ENCODE measurements at places on chromosomes 6 and 20.

- DNase-seq = no peak
Observed at GRCh38 chr6:66772800-66773199, 1065.8 kb upstream of the EYS start.

GRCh38 chr20:19074828-19075516 is 137.5 kb upstream of the SLC24A3 start:
- DNase-seq = no peak

DNA sequence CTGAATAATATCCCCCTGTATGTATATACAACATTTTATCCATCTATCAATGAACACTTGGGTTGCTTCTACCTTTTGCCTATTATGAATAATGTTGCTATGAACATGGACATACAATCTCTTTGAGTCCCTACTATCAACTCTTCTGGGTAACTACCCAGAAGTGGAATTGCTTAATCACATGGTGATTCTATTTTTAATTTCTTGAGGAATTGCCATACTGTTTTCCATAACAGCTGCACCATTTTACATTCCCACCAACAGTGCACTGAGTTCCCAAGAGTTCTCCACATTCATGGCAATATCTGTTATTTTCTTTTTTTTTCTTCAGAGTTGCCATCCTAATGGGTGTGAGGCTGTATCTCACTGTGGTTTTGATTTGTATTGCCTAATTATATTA is 88.3 kb downstream of the ZHX3 start:
- no peak for DNase-seq

DNA sequence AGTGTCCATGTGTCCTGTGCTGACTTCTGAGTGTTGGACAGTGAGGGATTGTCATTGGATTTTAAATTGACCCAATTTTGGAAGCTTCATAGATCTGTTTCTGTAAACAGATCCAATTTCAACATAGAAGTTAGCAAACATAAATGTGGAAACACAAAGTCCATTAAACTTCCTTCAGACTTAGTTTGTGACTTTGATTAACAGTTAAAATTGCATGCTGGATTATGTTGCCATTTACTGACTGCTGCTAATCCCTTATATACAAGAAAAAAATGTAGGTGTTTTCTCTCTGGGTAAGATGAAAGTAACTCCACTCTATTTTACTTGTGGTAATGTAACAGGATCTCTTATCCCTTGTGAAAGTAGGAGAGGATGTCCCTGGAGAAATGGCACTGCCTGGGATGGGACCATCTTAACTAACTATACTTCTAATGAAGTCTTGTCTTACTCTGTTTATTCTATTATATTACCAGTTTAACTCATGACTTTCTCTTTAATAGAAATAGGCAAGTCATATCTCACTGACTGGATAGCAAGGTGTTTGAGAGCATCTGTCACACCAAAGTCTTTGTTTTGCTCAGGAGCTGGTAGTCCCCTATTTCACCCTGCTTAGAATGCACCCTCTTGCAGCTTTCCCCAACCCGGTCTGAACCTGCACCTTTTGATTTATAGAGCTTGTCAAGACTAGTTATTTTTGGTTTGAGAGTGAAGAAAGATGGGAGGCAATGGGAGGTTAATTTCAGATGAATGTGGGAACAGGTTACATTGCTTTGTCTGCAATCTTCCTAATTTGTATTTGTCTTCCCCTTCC is 7.2 kb downstream of the TPX2 start:
- DNase-seq = no peak

DNA sequence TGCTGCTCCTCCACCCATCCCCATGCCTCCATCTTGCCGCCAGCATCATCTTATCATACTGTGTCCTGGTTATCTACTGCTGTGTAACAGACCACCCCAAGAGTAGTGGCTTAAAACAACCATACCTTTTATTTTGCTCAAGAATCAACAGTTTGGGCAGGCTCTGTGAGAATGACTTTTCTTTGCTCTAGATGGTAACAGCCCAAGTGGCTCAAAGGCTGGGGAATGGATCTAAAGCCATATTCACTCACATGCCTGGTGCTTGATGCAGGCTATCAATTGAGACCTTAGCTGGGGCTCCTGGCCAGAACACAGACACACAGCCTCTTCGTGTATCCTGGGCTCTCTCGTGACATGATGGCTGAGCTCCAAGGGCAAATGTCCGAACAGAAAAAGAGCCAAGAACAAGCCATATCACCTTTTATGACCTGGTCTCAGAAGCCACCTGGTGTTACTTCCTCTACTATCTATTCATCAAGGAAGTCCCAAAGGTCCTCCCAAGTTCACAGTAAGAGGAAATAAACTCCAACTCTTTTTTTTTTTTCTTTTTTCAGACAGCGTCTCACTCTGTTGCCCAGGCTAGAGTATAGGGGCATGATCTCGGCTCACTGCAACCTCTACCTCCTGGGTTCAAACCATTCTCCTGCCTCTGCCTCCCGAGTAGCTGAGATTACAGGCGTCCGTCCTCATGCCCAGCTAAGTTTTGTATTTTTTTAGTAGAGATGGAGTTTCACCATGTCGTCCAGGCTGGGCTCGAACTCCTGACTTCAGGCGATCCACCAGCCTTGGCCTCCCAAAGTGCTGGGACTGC is 159.3 kb upstream of the JARID2 start:
- DNase-seq = no peak

GRCh38 chr20:62267543-62267942 is 29.2 kb downstream of the OSBPL2 start:
- DNase-seq = no peak

DNA sequence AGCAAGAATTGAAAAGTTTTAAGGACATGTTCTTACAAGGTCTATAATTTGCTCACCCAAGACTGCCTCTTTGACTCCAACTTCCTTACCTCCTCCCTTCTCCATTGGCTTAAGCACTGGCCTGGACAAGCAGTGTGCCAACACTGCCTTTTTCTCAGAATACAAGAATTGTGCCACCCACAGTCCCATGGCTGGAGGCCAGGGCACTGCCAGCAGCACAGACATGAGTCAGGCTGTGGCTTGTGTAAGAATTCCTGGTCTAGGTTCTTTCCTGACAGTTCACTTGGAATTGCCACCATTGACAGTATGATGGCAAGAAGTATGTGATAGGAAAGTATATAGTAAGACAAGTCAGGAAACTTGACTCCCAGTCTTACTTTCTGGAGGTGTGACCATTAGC is 202.7 kb upstream of the MARCKS start:
- no peak for DNase-seq

GRCh38 chr6:107116328-107116892 is 1.1 kb upstream of the BEND3 start:
- no peak for DNase-seq

GRCh38 chr20:48716086-48716485 is 111.7 kb downstream of the PREX1 start:
- no peak for DNase-seq

- no peak for DNase-seq
Observed at GRCh38 chr6:79687759-79688158, 56.6 kb downstream of the SH3BGRL2 start.

- no peak for DNase-seq
Observed at GRCh38 chr6:38808039-38808438, 92.9 kb downstream of the DNAH8 start.

- DNase-seq = no peak
Observed at GRCh38 chr6:159117046-159117445, 52.2 kb upstream of the FNDC1 start.

GRCh38 chr6:101544286-101544685 is 150.8 kb downstream of the GRIK2 start:
- no peak for DNase-seq

DNA sequence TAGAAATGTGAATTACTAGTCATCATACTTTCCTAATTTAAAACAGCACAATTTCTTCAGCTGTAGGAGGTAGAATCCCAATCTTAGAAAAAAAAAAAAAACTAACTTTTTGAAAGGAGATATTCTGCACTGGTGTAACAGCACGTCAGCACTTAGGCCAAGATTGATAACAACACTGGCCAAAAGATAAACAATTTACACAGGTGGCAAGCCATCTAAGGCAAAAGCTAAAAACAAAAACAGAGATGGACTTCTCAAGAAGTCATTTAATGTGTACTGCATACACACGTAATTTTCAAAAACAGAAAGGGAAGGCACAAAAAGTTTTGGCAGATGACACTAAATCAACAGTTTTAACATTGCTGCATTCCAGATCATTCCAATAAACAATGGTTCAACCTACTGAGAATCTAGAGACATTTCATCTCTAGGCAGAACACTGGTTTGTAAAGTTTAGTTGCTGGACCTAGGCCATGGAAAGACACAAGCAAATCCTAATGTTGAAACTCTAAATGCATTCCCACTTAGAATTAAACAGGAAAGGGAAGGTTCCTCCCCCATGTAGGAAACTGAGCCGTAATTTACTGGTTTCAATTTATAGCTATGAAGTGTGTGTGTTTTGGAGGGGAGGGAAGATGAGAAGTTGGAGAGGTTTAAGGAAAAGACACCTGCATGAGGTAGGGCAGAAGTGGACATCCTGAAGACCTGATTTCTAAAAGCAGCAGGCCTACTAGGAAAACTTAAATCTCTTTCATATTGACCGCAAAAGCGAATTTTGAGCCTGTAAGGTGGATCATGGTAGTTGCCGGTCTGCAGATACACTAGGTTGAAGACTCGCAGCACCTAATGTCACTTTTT is 1.3 kb downstream of the GCLC start:
- no peak for DNase-seq

DNA sequence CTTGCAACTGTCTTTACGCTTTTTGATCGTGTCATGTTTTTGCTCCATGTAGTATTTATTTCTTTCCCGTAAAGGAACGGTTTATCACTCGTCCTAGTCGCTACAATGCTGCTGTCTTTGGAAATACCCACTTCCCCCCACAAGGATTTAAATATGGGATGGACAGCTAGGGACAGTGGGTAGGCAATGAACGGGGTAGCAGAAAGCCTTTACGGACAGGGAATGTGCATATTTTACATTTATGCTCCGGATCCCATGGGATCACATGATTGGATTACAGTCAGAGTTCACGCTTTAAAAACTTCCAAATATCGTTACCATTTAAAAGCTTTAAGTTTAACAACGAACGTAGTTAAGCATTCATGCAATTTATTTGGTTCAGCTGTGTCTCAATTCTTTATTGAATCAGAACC is 1.2 kb downstream of the HIVEP1 start:
- DNase-seq = no peak

DNA sequence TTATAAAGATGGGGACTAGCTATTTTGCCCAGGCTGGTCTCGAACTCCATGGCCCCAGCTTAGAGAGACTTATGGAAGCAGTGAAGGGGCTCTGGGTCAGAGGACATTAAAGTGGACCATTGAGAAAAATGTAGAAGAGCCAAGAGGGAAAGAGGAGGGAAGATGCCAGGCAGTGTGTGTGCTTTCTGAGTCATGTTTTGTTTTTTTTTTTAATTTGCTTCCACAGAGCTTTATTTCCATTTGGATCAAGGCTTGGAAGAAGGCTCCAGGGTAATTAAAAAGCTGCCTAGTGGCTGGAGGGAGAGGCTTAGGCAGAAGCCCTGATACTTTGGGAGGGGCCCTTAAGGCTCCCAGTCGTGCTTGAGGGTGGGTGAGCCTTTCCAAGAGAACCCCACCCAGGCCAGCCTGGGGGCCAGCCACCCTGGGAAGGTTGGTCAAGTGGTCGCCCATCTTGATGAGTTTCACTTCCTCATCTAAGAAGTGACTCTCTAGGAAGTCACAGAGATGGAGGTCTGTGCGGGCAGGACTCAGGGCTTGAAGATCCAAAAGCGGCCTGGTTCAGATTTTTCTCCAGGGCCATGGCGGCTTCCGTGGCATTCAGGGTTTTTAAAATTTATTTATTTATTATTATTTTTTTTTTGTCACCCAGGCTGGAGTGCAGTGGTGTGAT is 3.0 kb upstream of the ZNF335 start:
- DNase-seq = no peak

DNA sequence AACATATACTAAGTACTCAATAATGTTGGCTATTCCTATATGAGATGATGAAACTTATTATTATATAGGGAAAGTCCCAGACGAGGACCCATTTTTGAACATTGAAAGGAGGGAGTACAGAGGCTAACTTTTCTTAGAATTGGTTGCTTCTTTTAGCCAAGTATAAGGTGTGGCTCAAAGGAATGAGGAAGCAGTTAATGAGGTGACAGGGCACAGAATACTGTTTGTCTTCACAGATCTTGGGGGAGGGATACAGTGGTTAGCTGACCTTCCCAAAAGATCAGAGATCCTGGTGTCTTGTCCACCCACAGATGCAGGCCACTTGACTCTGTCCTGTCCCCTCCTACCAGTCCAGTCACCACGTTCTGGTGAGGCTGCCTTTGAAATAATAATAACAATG is 67.8 kb upstream of the EPB41L1 start:
- no peak for DNase-seq

GRCh38 chr6:40290816-40291215 is 296.3 kb downstream of the LRFN2 start:
- DNase-seq = no peak

GRCh38 chr6:42260396-42260888 is 42.8 kb upstream of the MRPS10 start:
- DNase-seq = no peak

DNA sequence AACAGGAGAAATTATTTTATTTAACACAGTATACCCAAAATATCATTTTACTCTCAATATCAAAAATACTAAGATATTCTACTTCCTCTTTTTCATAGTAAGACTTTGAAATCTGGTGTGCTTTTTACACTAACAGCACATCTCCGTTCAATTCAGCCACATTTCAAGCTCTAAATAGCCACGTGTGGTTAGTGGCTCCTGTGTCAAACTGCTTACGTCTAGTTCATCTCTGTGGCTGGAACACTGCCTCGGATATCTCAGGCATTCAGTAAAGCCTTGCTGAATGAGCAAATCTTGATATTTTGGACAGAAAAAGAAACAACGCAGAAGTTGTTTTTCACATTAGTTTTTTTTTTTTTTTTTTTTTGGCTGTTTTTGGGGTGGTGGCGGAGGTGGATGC is 136.1 kb downstream of the EYA4 start:
- DNase-seq = no peak

DNA sequence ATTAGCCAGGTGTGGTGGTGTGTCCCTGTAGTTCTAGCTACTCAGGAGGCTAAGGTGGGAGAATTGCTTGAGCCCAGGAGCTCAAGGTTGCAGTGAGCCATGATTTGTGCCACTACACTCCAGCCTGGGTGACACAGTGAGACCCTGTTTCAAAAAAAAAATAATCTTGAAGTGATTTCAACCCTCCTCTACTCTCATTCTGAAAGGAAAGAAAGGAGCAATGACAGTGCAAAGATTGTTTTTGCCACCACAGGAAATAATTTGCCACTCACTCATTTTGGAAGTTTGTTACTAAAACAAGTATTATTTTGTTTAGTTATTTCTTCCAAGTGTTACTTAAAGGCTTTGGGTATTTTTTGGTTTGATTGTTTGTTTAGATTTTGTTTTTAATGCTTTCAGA is 45.6 kb downstream of the BLTP3A start:
- DNase-seq = no peak

DNA sequence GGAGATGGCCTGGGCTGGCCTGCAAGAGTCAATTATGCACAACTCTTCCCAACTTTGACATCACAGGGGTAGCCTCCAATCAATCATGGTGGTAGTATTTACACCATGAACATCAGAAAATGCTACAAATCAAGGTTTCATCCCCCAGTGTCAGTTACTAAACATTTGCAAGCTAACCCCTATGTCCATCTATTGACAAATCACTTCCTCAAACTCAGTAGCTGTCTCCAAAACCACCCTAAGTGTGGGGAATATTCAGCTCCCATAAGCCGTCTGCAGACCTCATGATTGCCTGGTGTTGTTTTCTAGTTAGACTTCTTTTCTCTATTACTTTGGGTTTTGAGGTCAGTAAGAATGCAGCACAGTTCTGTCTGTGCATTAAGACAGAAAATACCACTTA is 200.8 kb upstream of the RIN2 start:
- DNase-seq = no peak

Data from GM12891 (cell line).